ENCODE measurements at places on chromosomes 2 and 18.

DNA sequence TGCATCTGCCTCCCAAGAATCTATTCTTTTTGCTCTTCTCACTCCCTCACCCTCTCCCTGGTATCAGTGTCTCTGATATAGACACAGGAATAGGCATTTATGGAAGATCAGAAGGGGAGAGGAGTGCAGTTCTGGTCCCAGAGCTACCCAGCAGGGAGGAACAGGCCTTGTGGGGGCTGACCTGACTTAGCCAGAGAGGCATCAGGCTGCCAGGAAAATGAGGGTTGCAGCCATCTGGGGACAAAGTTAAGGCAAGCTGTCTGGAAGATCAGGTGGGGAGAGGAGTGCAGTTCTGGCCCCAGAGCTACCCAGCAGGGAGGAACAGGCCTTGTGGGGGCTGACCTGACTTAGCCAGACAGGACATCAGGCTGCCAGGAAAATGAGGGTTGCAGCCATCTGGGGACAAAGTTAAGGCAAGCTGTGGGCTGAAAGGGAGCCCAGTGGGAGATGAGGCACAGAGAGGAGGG is 69.9 kb upstream of the HK2 start:
- DNase-seq, result no peak

- DNase-seq, result no peak
Observed at GRCh38 chr2:221097568-221097915, 474.6 kb downstream of the EPHA4 start.

- DNase-seq, result no peak
Observed at GRCh38 chr2:25417715-25418369, 76.1 kb upstream of the DNMT3A start.

DNA sequence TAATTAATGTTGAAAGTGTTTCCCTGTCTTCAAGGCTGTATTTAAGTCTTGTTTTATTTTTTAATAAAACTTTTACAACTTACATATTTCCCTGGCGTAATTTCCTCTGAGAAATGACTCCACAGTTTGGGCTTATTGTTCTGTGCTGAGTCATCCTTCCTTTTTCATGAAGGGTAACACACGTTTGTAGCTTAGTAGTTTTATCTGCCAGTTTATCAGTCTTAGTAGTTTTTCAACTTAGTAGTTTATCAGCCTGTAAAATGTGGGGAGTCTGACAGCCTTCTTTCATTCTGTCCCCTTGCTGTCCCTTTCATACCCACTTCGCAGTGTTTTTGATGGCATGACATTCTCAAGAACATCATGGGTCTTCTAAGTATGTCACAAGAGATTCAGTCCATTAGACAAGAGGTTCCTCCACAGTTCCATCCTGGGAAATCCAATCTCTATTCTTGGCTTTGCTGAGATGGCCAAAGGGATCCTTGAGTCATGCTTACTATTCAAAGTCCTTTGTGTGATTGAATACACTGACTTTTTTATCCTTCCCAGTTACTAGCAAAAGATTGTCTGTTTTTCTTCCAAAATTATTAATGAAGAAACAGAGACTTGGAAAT is 60.0 kb upstream of the SGPP2 start:
- no peak for DNase-seq

- DNase-seq, result no peak
Observed at GRCh38 chr2:231181860-231182512, 16.4 kb upstream of the ARMC9 start.

- no peak for DNase-seq
Observed at GRCh38 chr2:172446474-172447063, 19.2 kb downstream of the ITGA6 start.

GRCh38 chr2:41111836-41112627 is 660.1 kb upstream of the SLC8A1 start:
- DNase-seq, result no peak

- no peak for DNase-seq
Observed at GRCh38 chr2:183081911-183082310, 3.4 kb downstream of the DUSP19 start.

- no peak for DNase-seq
Observed at GRCh38 chr2:172995323-172996244, 80.1 kb upstream of the MAP3K20 start.
